ENCODE measurements at places on chromosomes 7 and 10.

DNA sequence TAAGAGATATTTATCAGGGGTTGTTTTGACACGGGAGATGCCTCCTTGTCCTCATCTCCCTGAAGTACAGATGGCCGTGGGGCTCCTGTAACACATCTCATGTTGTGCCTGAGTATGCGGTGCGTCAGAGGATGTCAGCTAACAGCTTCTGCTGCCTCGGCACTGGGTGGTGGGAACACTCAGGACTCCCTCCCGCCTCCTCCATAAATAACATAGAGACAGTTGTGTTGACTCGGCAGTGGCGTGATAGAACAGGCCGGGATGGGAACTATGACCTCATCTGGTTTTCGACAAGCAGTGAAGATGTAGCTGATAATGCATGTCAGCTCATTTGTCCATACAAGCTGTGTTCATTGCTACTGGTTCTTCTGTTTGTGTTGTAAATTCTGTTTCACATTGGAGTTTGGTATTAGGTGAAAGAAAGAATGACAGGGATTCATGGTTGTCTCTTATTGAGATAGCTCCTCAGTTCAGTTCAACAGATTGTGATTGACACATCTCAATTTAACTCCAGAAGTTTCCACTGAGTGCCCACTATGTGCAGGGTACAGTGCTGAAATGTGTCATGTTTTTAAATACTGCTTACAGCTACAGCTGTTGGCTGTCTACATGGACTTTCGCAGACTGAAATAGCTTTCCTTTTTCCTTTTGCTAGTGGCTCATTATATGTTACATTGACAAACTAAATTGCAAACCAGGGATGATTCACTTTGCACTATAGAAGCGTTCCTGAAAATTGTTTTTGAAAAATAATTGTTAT is 87.4 kb downstream of the CHN2 start:
- DNase-seq, result no peak

- DNase-seq, result no peak
Observed at GRCh38 chr7:134324107-134324506, 7.4 kb upstream of the SLC35B4 start.

DNA sequence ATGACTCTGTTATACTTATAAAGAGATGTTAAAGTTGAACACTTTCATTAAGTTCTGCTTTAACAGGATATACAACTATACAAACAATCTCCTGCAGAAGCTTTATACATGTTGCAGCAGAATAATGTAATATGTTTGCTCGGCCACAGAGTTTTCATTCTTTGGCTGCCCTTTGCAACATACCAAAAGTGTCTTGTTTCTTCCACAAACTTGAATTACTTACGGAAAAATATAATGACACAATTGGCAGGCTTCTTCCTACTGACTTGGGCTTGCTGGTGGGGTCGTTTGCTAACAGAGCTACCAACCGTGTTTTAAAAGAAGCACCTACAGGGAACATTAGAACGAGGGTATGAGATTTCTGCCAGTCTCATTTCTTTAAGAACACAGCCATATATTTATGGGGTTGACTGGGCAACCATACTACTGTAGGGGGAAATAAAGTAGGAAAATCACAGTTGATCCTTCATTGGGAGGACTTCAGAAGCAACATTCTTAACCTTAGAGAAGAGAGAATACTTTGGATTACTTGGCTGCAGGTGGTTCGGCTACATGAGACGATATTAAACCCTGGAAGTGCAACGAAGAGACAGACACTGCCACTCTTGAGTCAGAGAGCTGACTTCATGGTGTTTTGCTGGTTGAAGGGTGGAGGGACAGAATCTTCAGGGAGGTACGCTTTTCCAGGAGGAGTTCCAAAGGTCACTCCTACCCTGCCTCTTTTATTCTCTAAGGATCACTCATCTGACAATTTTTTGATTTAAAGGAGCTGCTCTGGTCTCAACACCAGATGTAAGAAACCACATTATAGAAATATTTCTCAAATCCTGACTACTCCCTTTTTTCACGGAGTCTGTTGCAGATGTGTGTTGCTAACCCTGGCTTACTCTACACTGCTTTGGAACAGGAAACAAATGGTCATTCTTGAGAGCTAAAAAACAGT is 123.9 kb downstream of the SEMA3C start:
- DNase-seq, result no peak

- no peak for DNase-seq
Observed at GRCh38 chr7:123643495-123644441, 11.9 kb upstream of the LMOD2 start.

GRCh38 chr7:74032624-74033371 is 4.8 kb downstream of the ELN start:
- DNase-seq, result no peak

DNA sequence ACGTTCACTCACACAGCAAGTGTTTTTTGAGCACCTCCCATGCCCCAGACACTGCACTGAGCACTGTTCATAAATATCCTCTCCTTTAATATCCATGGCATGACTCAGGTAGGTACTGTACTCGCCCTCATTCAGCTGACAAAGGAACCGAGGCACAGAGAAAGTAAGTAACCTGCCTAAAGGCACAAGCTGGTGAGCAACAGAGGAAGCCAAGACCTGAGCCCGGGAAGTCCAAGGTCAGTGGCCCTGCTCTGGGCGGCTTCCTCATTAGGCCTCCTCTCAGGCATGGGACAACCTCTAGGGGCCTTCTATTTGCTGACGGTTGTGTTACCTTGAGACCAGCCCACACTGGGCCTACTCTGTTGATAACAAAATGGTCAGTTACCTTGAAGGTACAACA is 45.1 kb upstream of the EZH2 start:
- DNase-seq, result no peak

- DNase-seq, result peak; percentile 47
Observed at GRCh38 chr7:149147752-149148653, 750 bp downstream of the ZNF398 start.

- no peak for DNase-seq
Observed at GRCh38 chr7:65381742-65382141, 8.1 kb downstream of the ZNF92 start.

- DNase-seq, result no peak
Observed at GRCh38 chr10:103849880-103850571, 5.3 kb downstream of the SH3PXD2A start.

GRCh38 chr7:128891110-128891941 is 19.2 kb downstream of the KCP start:
- no peak for DNase-seq

GRCh38 chr10:44397476-44398225 is 12.8 kb upstream of the CXCL12 start:
- no peak for DNase-seq

- DNase-seq, result no peak
Observed at GRCh38 chr10:114987995-114988394, 50.0 kb downstream of the TRUB1 start.

GRCh38 chr10:37576154-37576553 is 281.3 kb downstream of the ZNF248 start:
- DNase-seq, result no peak

- no peak for DNase-seq
Observed at GRCh38 chr10:129909531-129910256, 54.4 kb downstream of the EBF3 start.

GRCh38 chr7:157703131-157703530 is 366.3 kb downstream of the DNAJB6 start:
- no peak for DNase-seq

GRCh38 chr10:48252354-48252650 is 22.2 kb downstream of the FRMPD2 start:
- DNase-seq, result no peak

- DNase-seq, result no peak
Observed at GRCh38 chr10:33329178-33329577, 5.3 kb downstream of the NRP1 start.

DNA sequence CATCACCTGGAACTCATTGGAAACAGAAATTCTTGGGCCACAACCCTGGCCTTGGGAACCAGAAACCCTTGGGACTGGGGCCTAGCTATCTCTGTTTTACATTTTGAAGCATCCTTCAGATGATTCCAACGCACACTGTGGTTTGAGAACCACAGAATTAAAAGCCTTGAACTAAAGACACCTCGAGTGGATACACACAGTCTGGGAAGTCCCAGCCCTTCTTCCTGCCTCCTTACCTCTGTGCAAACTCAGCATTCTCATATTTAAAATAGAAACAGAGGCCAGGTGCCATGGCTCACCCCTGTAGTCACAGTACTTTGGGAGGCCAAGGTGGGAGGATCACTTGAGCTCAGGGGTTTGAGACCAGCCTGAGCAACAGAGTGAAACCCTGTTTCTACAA is 12.9 kb downstream of the NPFFR1 start:
- DNase-seq, result no peak

DNA sequence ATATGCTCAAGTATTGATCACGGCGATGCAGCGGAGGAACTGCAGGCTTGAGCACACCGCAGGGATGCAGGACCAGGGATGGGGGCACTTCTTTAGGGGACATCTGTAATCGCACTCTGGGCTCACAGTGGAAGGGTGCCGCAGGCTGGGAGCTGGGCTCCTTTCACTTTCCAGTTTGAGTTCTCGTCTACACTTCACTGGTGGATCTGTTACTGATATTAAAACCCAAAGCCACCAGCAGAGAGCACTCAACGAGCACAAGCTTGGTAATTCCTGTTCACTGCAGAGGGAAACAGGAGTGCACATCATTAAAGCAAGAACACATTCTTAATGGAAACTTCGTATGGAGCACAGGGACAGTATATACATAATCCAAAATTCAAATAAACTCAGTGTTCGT is 91.3 kb downstream of the PARD3 start:
- DNase-seq, result no peak

- DNase-seq, result no peak
Observed at GRCh38 chr10:1509011-1509530, 228.3 kb downstream of the ADARB2 start.

- DNase-seq, result no peak
Observed at GRCh38 chr7:86825264-86825663, 181.6 kb downstream of the GRM3 start.

GRCh38 chr10:23263441-23264164 is 71.5 kb downstream of the PTF1A start:
- DNase-seq, result no peak

DNA sequence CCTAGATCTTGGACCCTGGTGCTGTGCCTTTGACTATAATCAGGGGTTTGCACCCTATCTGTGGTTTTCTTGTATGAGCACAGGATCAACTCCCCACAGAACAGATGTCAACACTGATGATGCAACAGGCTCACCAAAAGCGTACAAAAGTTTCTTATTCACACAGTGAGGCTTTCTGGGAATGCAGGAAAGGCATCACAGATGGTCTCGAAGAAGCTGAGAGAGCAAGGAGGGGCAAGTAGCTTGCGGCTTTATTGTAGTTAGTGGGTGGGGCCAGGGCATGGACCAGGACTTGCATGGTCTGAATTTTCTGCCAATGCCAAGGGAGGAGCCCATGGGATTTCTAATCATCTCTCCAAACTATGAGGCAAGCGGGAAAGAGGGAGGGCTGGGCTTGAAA is 46.2 kb downstream of the SEC61G start:
- no peak for DNase-seq

- DNase-seq, result no peak
Observed at GRCh38 chr7:36261019-36261754, 108.1 kb downstream of the EEPD1 start.

- DNase-seq, result no peak
Observed at GRCh38 chr7:102417105-102417504, 16.3 kb upstream of the ORAI2 start.

GRCh38 chr7:82413237-82413636 is 30.3 kb downstream of the CACNA2D1 start:
- DNase-seq, result no peak

GRCh38 chr7:21544715-21545114 is 1.9 kb downstream of the DNAH11 start:
- DNase-seq, result no peak

DNA sequence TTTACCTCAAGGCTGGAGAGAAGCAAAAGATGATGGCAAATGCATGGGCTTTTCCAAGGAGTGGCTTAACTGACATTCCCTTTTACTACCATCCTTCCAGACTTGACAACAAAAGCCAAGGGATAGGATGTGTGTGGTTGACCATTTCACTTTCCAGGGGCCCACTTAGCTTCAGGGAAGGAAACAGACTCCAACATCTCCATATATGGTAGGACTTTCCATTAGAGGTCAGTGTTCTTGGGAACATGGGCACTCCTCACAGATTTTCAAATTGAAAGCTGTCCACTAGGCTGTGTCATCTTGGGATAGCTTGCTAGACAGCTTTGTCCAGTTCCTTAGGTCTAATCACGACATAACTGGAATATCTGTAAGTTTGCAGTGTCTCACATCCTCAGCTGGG is 118.1 kb upstream of the NAMPT start:
- no peak for DNase-seq

DNA sequence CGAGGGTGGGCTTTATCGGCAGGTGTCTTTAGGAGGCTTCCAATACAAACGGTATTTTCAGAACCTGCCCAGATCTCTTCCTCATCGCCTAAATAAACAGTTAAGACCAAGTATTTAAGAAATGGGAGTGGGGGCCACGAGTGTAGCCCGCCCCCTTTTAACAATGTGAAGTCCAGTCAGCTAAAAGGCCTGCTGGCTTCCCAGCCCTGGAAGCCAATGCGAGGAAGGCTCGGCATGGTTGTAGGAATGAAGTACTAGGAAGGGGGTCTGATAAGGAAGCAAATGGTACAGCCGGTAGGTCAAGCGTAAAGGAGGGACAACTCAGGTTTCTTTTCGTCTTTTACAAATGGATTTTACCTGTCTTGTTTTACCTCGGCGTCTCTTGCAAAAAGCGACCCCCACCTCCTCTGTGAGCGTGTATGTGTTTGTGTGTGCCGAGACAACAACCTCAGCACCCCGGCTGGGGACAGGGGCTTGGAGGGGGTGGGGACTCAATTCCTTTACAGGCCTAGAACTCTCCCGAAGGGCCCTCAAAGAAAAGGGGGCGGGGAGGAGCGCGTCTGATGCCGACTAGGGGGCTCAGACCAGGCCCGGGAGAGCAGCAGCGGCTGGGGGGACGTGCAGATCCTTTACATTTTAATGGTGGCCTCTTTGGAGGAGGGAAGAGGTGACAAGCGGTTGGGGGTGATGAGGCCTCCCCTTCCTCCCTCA is 147.6 kb downstream of the GPR85 start:
- DNase-seq, result no peak

- DNase-seq, result no peak
Observed at GRCh38 chr7:124398937-124399552, 366.2 kb upstream of the TMEM229A start.

- DNase-seq, result no peak
Observed at GRCh38 chr7:50056131-50056530, 36.9 kb downstream of the ZPBP start.

GRCh38 chr10:71314028-71314693 is 4.9 kb upstream of the SLC29A3 start:
- DNase-seq, result no peak

- DNase-seq, result no peak
Observed at GRCh38 chr7:138926241-138926612, 55.0 kb downstream of the KIAA1549 start.

GRCh38 chr7:3416453-3416852 is 115.4 kb downstream of the SDK1 start:
- DNase-seq, result no peak

- DNase-seq, result no peak
Observed at GRCh38 chr7:16753102-16753931, at the start of gene TSPAN13. TSS of gene TSPAN13 (plus strand) at chr7:16753755. CDS start at chr7:16753968, 213 bp downstream.

GRCh38 chr10:98411768-98412167 is 3.2 kb downstream of the PYROXD2 start:
- DNase-seq, result no peak
